ENCODE measurements at places on chromosomes 7 and 10.
A peak's percentile ranks its signal among the peaks of the same experiment; 100 is the strongest.

GRCh38 chr10:88254091-88254490, 329.0 kb downstream of the RNLS start:
- H3K4me3 ChIP-seq = no peak overlapping the region
- no peaks in the 10 kb centered on the region for H3K27me3 ChIP-seq
- DNase-seq = peak; percentile 95
- peak overlapping the region; percentile 16 for H3K27ac ChIP-seq
- H3K4me1 ChIP-seq = peaks cover 13% of the 10 kb centered on the region
- no peaks in the 10 kb centered on the region for H3K36me3 ChIP-seq

- no peak overlapping the region for H3K27ac ChIP-seq
- H3K27me3 ChIP-seq = no peaks in the 10 kb centered on the region
- H3K4me1 ChIP-seq = peaks cover 15% of the 10 kb centered on the region
- peak; percentile 34 for DNase-seq
Measured at GRCh38 chr10:11687779-11688447, 54.3 kb upstream of the ECHDC3 start.

GRCh38 chr10:73366381-73367298, 8.0 kb upstream of the CFAP70 start:
- no peaks in the 10 kb centered on the region for H3K4me1 ChIP-seq
- no peak overlapping the region for H3K4me3 ChIP-seq
- DNase-seq = no peak
- no peaks in the 10 kb centered on the region for H3K27me3 ChIP-seq
- H3K36me3 ChIP-seq = peaks cover 77% of the 10 kb centered on the region

GRCh38 chr10:4190876-4191275, 405.9 kb upstream of the KLF6 start:
- no peak overlapping the region for H3K27ac ChIP-seq
- peaks cover 13% of the 10 kb centered on the region for H3K4me1 ChIP-seq
- DNase-seq = no peak
- no peaks in the 10 kb centered on the region for H3K27me3 ChIP-seq
- peaks cover 6% of the 10 kb centered on the region for H3K36me3 ChIP-seq

DNA sequence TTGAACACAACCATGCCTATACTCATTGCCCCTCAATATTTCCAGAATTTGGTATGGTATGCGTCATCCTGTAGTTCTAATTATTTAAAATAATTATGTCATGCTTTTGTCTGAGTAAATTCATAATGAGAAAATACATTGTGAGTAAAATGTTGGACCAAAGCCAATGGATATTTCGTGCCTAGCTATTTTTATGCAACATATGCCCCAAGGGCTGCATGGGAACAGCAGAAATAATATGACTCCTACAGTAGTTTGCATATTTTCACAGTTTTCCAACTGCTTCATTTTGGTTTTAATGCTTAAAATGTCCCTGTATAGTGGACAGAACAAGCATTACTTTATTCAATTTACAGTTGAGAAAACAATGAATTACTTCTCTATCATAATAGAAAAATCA, 1115.6 kb upstream of the GHITM start:
- H3K27ac ChIP-seq = no peak overlapping the region
- no peak overlapping the region for H3K4me3 ChIP-seq
- no peaks in the 10 kb centered on the region for H3K4me1 ChIP-seq
- no peaks in the 10 kb centered on the region for H3K27me3 ChIP-seq

GRCh38 chr10:85916286-85916685, 450.3 kb downstream of the GRID1 start:
- no peaks in the 10 kb centered on the region for H3K27me3 ChIP-seq
- no peaks in the 10 kb centered on the region for H3K4me1 ChIP-seq
- DNase-seq = no peak
- H3K27ac ChIP-seq = no peak overlapping the region

- H3K27ac ChIP-seq = no peak overlapping the region
- no peak for DNase-seq
Measured at GRCh38 chr10:28774051-28774995, 97.0 kb downstream of the BAMBI start.

DNA sequence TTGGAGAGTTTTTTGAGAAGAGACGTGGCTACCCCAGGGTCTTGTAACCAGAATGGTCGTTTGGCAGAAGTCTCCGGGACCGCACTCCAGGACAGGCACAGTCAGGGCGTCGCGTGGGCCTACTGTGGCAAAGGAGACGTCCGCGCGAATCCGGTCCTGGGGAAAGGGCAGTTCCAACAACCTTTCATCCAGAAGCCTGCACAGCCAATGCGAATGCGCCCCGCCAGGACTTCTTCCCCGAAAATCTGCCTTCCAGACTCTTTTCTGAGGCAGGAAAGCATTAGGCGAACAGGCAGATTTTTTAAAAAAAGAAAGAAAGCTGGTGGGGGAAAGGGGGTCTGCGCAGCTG, 2.0 kb downstream of the HPSE2 start:
- peaks cover 86% of the 10 kb centered on the region for H3K27me3 ChIP-seq
- H3K4me3 ChIP-seq = no peak overlapping the region
- H3K36me3 ChIP-seq = no peaks in the 10 kb centered on the region
- DNase-seq = no peak

GRCh38 chr10:101330631-101331225, 23.2 kb upstream of the BTRC start:
- H3K4me1 ChIP-seq = peaks cover 9% of the 10 kb centered on the region
- H3K27me3 ChIP-seq = peaks cover 26% of the 10 kb centered on the region
- peak; percentile 37 for DNase-seq
- no peak overlapping the region for H3K27ac ChIP-seq
- H3K4me3 ChIP-seq = no peak overlapping the region

DNA sequence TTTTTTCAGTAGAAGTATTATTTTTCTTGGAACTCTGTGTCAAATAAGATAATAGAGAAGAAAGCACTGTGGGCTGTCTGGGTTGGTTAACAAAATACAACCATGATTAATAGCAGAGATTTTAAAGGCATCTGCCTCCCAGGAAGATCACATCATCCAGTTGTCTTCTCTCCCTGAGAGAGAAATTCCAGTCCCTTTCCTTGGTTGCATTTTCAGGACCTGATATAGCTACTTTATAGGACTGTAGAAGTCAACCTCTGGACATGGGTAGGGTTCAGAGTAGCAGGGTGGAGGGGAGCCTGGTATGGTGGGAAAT, 309.9 kb upstream of the IGFBP3 start:
- H3K36me3 ChIP-seq = no peaks in the 10 kb centered on the region
- H3K4me1 ChIP-seq = peaks cover 16% of the 10 kb centered on the region
- no peaks in the 10 kb centered on the region for H3K27me3 ChIP-seq
- no peak overlapping the region for H3K4me3 ChIP-seq
- DNase-seq = no peak

DNA sequence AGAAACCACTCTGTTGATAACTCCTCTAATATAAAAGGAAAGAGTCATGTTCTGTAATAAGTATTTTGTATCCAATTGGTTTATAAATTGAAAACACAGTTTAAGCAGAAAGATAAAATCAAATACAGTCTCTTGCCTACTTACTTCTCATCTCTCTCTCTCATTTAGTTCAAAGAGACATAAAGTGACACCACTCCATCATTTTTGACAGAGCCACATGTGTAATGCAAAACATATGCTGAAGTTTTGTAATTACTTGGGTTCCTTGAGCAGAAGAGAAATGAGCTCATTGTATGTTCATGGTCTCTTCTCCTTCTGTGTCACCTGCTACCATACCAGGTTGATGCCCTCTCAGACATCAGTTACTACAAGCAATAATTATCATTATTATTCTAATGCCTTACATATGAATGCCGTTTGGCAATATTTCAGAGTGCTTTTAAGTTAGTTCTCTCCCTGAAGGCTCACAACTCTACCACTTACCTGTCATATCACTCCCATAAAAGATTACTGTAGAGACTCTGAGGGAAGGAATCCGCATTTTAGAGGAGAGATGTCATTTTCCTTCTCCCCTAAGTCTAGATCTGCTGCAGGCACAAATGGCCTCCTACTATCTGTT, 59.9 kb upstream of the SKAP2 start:
- no peaks in the 10 kb centered on the region for H3K27me3 ChIP-seq
- H3K36me3 ChIP-seq = no peaks in the 10 kb centered on the region
- no peak overlapping the region for H3K4me3 ChIP-seq
- DNase-seq = no peak

GRCh38 chr7:55127622-55128081, 108.8 kb downstream of the EGFR start:
- H3K27me3 ChIP-seq = no peaks in the 10 kb centered on the region
- H3K27ac ChIP-seq = peak overlapping the region; percentile 90
- H3K36me3 ChIP-seq = peaks cover 70% of the 10 kb centered on the region
- peak; percentile 78 for DNase-seq
- H3K4me3 ChIP-seq = no peak overlapping the region
- H3K4me1 ChIP-seq = peaks cover 62% of the 10 kb centered on the region

DNA sequence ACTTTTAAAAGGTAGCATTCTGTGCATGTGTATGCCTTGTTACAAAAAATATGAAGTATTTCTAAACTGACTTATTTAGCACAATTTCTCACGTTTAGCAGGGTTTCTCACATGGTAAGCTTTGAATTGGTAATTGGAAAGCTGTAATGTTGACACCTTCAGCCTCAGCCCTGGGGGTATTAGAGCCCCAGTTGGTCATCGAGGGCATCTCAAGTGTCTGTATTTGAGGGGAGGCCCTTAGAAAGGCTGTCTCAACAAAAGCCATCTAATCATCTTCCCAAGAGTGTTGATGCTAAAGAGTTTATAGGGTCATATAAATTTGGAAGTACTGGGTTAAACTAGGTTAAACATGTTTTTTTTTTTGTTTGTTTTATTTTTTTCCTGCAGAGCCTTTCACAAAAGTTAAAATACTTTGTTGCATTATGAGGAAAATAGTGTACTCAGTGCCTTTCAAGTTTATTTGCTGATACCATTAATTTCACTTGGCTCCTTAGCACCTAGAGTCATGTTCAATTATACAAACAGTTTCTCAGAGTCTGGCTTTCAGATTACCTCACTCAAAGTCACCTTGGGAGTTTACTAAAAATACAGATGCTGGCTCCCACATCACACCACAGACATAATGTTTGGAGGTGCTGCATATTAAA, 134.0 kb downstream of the CD36 start:
- no peak overlapping the region for H3K27ac ChIP-seq
- no peaks in the 10 kb centered on the region for H3K27me3 ChIP-seq
- H3K4me1 ChIP-seq = peaks cover 17% of the 10 kb centered on the region
- peaks cover 56% of the 10 kb centered on the region for H3K36me3 ChIP-seq
- DNase-seq = no peak
- H3K4me3 ChIP-seq = no peak overlapping the region

GRCh38 chr10:78851647-78852046, 217.1 kb upstream of the ZMIZ1 start:
- DNase-seq = no peak
- no peaks in the 10 kb centered on the region for H3K36me3 ChIP-seq
- no peaks in the 10 kb centered on the region for H3K4me1 ChIP-seq

DNA sequence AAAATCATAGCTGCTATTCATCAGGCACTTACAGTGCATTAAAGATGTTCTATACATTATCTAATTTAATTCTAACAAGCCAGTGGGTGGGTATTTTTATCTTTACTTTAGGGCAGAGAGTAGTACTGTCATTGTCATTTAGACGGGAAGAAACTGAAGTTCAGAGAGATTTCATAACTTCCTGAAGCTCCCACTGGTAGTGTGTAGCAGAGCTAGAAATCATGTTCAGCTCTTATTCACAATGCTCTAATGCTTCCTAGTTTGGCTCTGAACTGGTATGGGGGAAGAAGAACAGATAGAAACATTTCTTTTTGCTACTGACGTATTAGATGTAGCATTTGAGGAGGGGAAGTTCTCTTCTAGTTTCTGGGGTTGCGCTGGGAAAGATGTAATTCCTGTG, 116.7 kb downstream of the CYP26A1 start:
- no peaks in the 10 kb centered on the region for H3K4me1 ChIP-seq
- no peaks in the 10 kb centered on the region for H3K27me3 ChIP-seq
- H3K36me3 ChIP-seq = no peaks in the 10 kb centered on the region
- H3K4me3 ChIP-seq = no peak overlapping the region
- DNase-seq = no peak
- H3K27ac ChIP-seq = no peak overlapping the region

DNA sequence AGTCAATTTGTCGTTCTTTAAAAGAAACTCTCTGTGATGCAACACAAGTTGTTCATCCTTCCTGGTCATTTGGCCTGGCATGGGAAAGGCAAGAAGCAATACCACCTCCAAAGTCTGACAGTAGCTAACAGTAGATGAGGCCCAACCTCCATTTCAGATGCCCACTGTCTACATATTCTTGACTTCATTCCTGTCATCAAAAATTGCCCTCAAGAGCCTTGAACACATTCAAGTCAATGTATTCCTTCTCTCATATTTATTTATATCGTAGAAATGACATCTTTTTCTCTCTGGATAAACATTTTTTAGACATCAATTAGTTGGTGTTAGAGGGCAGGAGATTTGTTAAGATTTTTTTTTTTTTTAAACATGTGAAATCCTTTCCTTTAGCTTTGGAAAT, 33.7 kb downstream of the ABLIM1 start:
- DNase-seq = no peak
- H3K36me3 ChIP-seq = no peaks in the 10 kb centered on the region

- no peak overlapping the region for H3K27ac ChIP-seq
- H3K4me3 ChIP-seq = no peak overlapping the region
- no peak for DNase-seq
- no peaks in the 10 kb centered on the region for H3K27me3 ChIP-seq
Measured at GRCh38 chr10:96208271-96208670, 63.1 kb downstream of the BLNK start.

- no peak for DNase-seq
- peaks cover 28% of the 10 kb centered on the region for H3K36me3 ChIP-seq
- H3K27ac ChIP-seq = no peak overlapping the region
- peaks cover 16% of the 10 kb centered on the region for H3K4me1 ChIP-seq
- H3K27me3 ChIP-seq = no peaks in the 10 kb centered on the region
Measured at GRCh38 chr7:96233528-96234154, 88.3 kb downstream of the SLC25A13 start.

DNA sequence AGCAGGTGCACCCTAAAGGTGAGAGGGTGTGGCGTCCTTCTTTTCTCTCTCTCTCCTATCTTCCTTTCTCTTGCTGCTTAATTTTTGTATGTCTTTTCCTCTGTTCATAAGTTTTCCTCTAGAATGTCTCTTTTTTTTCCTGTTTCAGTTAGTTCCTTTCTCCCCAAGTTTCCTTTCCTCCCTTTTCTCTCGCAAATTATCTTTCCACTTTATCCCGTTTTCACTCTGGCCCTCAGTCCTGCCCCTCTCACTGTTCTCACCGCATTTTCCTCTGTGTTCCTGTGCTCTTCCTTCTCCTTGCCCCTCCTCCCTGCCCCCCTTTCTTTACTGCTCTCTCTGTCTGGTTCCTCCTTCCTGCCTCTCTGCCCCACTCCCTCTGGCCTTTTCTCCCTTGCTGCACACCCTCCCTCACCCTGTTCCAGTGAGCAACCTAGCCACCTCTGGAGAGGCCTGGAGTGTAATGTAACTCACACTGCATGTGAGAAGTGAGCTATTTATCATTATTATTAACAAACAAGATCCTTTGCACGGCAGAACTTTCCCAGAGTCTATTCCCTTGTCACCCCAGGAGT, 158.5 kb downstream of the C10orf105 start:
- H3K27ac ChIP-seq = no peak overlapping the region
- H3K4me3 ChIP-seq = no peak overlapping the region
- H3K4me1 ChIP-seq = no peaks in the 10 kb centered on the region
- no peak for DNase-seq

GRCh38 chr10:113230011-113230610, 280.1 kb downstream of the TCF7L2 start:
- DNase-seq = no peak
- no peak overlapping the region for H3K27ac ChIP-seq
- H3K4me3 ChIP-seq = no peak overlapping the region
- no peaks in the 10 kb centered on the region for H3K36me3 ChIP-seq
- H3K4me1 ChIP-seq = no peaks in the 10 kb centered on the region
- H3K27me3 ChIP-seq = peaks cover 33% of the 10 kb centered on the region

- no peak for DNase-seq
- no peak overlapping the region for H3K27ac ChIP-seq
- H3K27me3 ChIP-seq = no peaks in the 10 kb centered on the region
- H3K36me3 ChIP-seq = peaks cover 13% of the 10 kb centered on the region
- H3K4me1 ChIP-seq = no peaks in the 10 kb centered on the region
Measured at GRCh38 chr10:133442191-133442966, 11.4 kb upstream of the SCART1 start.

All from MCF 10A (cell line).